ENCODE measurements at places on chromosomes 7 and 10.

DNA sequence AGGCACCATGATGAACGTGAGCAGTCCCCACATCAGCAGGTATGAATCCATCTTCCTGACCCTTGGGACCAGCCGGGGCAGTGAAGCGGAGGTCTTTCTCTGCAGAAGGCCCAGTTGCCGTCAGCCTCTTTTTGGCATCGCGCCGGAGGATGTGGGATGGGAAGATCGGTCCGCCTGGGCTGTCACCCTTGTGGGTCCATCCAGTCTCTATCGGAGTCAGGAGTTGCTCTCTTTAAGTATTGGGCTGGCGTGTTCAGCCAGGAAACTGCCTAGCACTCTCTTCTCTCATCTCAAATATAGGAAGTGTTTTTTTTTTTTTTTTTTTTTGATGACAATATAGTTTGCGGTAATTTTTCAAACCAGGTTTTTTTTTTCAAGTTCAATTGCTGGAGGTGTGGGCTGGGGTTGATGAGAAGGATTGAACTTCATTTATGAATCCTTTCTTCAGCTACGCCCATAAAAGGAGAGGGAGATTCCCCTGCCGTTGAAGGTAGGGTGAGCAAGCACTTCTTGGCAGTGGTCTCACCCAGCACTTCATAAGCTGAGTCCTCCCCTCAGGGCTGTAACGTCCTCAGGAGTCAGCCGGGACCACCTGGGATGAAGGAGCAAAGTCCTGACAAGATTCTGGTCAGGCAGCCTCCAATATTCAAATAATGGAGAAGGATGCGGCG, at the start of gene IL2RA:
IL2RA (minus strand) TSS at position 267 of the 671 bp plus-strand sequence; CDS start at position 51, 216 bp downstream.
- peak; percentile 85 for DNase-seq

- no peak for DNase-seq
Observed at GRCh38 chr7:24501009-24501408, 72.2 kb upstream of the PALS2 start.

- no peak for DNase-seq
Observed at GRCh38 chr7:107244613-107245012, 75.8 kb downstream of the HBP1 start.

- no peak for DNase-seq
Observed at GRCh38 chr10:14740684-14741247, 33.9 kb downstream of the FAM107B start.

Measured in activated CD4-positive, alpha-beta T cell treated with anti-CD3 and anti-CD28 coated beads for 48 hours (primary cell).